ENCODE measurements at places on chromosomes 12 and 14.

GRCh38 chr14:91186515-91187066 is 57.9 kb downstream of the GPR68 start:
- DNase-seq = no peak

DNA sequence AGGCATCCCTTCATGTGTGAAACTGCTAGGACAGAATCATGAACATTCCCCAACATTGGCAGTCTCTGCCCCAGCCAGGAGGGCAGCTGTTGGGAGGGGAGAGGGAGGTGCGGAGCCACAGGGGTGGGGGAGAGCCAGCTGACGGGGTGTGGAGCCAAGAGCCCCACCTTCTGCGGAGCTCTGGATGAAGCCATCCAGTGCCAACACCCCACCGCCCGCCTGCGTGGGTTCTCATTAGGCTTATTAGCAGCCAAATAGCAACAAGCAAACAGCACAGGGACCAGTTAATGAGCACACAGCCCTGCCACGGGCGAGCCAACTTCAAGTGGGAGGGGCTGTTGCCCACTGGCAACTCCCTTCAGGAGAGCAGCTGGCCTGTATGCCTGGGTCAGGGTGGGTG is 12.1 kb downstream of the LTBP2 start:
- DNase-seq = no peak

GRCh38 chr14:50800032-50800431 is 30.9 kb downstream of the NIN start:
- DNase-seq = no peak

DNA sequence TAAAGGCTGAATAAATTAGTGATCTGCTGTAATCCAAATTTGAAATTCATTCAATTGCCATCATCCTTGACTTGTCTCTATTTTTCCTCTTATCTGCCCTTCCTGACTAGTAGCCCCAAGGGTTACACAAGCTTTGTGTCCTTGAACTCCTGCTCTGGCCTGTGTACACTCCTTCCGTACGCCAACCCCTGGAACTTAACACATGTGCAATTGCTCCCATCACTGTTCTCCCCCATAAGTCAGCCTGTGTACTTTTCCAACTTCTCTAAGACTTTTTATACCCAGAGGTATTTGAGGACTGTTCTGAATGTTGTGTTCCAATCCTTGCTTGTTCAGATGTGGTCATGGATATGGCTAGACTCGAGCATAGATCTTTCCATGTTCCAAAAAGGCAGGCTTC is 171.1 kb upstream of the G2E3 start:
- no peak for DNase-seq

DNA sequence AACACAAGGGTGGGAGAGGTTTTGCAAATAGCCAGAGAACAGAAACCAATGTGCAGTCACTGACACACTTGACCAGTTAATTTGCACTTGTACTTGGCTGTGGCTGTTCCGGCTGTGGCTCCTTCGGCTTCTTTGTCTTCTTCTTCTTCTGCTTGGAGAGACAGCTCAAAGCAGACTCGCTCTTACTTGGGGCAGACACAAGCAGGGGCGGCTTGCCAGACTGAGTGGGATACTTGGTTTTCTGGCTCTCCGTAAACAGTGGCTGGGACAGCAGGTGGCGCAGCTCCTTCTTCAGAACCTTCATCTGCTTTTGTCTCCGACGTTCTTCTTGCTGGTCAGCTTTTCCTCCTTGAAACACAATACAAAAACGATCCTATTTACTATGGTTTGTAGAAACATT is 25.0 kb downstream of the OTUB2 start:
- no peak for DNase-seq

DNA sequence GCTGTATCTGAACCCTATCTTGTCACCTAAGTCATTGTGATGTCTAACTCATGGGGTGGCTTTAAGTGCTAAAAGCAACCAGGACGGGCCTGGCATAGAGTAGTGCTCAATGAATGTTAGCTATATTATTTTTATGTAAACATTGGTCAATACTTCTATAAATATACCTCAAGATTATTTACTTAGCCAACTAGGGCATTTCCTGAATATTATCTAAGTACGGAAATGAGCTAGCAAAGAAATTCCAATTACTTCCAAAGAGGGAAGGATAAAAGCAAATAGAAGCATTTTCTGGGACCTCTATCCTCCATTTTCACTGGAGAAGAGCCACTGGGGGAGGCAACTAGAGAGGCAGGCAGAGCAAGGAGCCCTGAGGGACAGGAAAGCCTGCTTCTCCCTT is 20.6 kb downstream of the CCDC92 start:
- no peak for DNase-seq

- no peak for DNase-seq
These were observed 9.4 kb downstream of the ACACB start for GRCh38 chr12:109125791-109126190.

- DNase-seq = no peak
These were observed 1069.5 kb downstream of the TRHDE start for GRCh38 chr12:73341559-73342247.

DNA sequence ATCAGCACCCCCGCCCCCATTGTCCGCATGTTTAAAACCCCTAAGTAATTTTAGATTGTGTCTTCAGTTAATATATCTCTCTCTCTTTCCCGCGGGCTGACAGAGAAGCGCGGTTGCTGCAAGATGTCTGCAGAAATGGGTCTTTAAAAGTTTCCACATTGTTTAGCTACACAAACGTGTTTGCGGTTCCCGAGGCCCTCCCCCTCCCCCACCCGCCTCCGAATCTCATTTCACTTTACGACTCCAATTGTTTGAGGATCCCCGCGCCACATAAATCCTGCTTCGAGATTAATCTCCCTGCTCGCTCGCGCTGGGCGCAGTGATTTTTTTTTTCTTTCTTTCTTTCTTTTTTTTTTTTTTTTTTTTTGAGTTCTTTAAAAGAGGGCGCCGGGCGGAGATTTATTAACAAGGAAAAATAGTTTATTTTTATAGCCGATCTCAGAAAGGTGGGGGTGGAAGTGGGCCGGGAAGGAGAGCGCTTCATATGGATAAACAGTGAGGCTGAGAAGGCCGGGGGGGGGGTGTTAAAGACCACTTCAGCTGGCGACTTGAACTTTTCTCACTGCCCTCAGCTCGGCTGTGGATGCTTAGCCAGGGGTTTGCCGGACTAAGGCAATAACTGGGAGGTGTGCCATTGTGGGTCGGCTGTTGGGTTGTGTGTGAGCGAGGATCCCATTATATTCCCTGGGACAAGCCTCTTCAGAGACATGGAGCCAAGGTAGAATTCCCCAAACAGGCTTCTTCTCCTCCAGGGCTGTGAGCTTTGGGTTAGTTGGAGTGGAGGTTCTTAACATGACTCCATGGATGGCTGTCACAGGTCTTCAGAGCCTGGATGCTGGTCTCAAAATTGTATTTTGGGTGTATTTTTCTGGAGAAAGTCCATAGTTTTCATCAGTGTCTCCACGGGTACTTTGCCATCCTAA is 39.7 kb upstream of the TBX5 start:
- no peak for DNase-seq

- no peak for DNase-seq
These were observed 2.0 kb downstream of the PTHLH start for GRCh38 chr12:27970401-27971120.

DNA sequence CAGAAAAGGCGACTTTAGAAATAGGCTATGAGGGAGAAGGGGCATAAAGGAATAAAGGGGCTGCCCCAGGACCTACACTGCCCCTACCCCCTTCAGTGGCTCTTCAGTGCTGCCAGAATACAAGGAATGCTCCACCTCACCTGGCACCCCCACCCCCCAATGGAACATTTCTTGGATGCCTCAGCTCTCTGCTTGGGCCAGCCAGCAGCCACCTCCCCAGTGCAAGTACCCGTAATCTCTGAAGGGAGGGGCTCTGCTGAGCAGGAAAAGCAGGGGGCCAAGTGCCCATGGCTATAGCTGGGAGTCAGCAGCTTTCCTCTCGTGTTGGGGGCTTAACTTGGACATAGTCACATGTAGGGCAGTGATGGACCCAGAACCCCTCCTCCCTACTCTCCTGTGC is 33.3 kb downstream of the BAZ2A start:
- no peak for DNase-seq

GRCh38 chr12:56257071-56257470 is 1.1 kb downstream of the ANKRD52 start:
- no peak for DNase-seq

DNA sequence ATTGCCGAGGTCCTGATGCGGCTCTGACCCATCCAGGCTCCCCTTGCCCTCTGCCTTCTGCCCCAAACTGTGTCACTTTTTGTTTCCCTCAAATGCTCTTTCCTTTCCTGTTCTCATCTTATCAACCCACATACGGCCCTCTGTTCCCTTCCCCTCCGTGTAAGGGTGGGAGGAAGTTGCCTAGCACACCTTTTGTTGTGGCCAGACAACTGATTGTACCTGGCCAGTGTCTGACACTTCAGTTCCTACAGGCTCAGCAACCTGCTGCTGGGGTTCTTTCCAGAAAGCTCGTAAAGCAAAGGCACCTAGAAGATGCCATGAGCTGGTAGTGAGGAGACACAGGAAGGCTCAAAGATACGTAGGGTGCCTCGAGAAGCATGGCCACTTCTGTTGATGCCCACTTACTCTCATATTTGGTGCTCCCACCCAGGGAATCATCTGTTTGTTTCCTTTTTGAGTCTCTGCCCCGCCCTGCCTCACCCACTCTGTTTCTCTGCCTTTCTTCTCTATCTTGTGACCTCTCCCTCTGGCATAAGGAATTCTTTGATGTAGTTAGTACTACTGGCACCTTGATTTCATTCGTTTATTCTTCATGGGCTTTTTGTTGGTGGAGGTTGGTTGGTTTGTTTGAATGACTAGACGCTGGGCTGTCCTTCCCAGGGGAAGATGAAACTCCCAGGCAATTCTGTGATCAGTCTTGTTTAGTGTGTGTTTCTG is 152.4 kb upstream of the FKBP4 start:
- no peak for DNase-seq

GRCh38 chr14:37223947-37224474 is 26.3 kb downstream of the MIPOL1 start:
- no peak for DNase-seq

DNA sequence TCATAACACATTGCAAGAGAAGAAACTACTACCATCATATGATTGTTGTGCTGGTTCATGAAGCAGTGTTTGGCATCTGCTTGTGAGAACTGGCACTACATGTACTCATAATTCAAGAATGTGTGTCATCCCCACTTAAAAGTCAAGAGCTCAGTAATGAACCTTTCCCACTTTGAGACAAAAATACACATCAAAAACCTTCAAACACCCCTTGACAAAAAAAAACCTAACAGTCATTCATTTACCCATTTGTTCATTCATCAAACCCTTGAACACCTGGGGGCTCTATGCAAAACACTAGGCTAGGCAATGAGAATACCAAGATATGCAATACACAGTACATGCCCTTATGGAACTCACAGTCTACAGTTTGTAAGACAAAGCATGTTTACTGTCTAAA is 40.0 kb downstream of the KIF21A start:
- no peak for DNase-seq

Data from HFF-Myc (cell line).